Fibroblast of villous mesenchyme (primary cell): ENCODE measurements at places on chromosomes 4 and X.

DNA sequence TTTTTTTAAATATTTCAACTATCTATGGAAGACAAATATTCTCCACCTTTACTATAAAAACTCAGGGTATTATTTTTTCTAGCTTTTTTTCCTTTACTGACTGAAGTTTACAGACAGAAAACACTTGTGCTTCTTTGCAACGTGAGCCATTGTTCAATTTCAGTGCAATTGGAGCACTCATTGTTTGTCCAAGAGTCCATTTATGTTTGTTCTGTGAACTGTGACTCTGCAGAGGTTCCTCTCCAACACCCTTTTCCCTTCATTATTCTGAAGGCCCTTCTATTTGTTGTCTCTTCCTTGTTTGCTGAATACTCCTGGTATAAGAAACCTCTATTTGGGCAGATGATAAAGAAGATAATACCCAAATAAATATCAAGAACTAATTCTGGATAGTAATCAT lies 37.4 kb downstream of the DAPP1 start:
- DNase-seq: no peak

- no peak for DNase-seq
These were observed 765.6 kb upstream of the TENM3 start for GRCh38 chr4:181477591-181477990.

GRCh38 chr4:76410636-76411035 lies 10.3 kb downstream of the CCDC158 start:
- no peak for DNase-seq

DNA sequence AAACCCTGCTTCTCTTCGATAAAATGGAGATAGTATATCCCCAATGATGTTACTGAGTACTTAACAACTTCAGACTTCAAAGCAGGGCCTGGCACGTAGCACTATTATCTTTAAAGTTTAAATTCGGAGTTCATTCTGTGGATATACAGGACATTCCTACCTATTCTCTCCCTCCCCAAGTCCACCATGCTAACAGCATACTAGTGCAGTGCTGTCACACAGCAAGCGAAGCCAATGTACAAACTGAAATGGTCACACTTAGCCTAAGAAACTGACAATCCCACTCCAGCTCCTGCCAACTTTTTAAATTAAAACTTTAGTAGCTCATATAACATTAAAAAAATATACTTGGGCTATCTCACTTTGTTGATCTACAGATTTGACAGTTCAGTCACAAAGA lies 1.2 kb upstream of the DNAJB14 start:
- DNase-seq: peak; percentile 4

DNA sequence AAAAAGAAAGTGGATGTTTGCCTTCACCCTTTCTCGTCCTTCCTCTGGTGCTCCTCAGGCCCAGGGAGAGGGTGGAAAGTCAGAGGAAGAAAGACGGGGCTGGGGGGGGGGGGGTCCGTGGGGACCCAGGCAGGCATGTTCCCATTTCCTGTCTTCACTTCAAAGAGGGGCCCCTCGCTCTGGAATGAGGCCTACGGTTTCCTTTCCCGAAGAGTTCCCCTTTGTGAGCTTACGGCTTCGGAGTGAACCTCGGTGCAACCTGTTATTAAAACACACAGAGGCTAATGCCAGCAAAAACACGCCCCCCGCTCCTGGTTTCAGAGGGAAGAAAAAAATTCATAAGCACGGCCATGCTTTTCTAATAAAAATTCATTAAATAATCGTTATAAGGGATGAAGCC lies 40.1 kb downstream of the SHOX start:
- no peak for DNase-seq

GRCh38 chr4:183831683-183832082 lies 73.4 kb upstream of the STOX2 start:
- no peak for DNase-seq

DNA sequence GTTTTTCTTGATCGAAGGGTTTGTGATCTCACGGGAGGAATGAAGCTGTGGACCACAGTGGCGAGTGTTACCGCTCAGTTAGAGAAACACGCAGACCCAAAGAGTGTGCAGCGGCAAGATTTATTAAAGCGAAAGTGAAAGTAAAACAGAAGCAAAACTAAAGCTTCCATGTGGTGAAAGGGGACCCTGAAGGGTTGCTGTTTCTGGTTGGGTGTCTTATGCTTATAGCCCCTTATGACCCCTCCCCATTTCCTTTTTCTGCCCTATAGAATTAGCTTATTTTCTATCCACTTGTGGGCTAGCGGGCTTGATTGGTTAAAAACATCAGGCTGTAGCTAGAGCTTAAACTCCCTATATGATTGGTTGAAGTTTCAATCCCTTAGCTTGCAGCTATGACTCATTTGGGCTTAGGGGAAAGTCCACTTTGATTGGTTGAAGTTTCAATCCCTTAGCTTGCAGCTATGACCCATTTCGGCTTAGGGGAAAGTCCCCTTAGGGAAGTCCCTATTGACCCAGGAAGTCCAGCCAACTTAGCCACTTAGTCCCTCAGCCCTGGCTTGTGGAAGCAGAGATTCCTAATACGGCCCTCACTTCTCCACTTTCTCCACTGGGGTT lies 171.2 kb upstream of the NWD2 start:
- no peak for DNase-seq

GRCh38 chrX:1452516-1453394 lies at the start of gene ASMTL:
Gene ASMTL (minus strand): TSS chrX:1452909. CDS start chrX:1452840, 69 bp downstream.
- DNase-seq: peak; percentile 100

- no peak for DNase-seq
These were observed 45.1 kb upstream of the CDX4 start for GRCh38 chrX:73401591-73402266.

GRCh38 chrX:91079342-91080114 lies 355.1 kb upstream of the PABPC5 start:
- no peak for DNase-seq

GRCh38 chrX:18981124-18981807 lies 2.6 kb downstream of the PHKA2 start:
- DNase-seq: no peak

DNA sequence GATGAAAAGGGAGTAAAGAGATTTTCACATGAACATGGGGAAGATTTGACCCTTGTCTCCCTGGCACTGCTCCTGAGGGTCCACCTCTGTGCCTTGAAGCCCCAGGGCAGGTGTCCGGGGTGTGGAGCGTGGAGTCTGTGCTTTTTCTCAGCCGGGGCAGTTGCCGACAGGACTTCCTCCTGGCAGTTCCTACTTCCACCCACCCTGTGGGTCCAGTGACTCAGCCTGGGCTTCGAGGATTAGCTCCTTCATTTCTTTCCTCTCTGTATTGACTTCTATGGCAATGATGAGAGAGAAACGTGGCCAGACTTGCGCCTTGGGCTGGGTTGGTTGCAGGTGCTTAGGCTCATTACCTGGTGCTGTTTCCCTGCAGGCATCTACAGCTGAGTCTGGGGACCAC lies 35.9 kb upstream of the CLCN4 start:
- no peak for DNase-seq
